Foreskin fibroblast (primary cell): ENCODE measurements at places on chromosomes 4 and X.

GRCh38 chrX:45769761-45770582 lies 569.3 kb upstream of the DIPK2B start:
- peak; percentile 86 for DNase-seq

DNA sequence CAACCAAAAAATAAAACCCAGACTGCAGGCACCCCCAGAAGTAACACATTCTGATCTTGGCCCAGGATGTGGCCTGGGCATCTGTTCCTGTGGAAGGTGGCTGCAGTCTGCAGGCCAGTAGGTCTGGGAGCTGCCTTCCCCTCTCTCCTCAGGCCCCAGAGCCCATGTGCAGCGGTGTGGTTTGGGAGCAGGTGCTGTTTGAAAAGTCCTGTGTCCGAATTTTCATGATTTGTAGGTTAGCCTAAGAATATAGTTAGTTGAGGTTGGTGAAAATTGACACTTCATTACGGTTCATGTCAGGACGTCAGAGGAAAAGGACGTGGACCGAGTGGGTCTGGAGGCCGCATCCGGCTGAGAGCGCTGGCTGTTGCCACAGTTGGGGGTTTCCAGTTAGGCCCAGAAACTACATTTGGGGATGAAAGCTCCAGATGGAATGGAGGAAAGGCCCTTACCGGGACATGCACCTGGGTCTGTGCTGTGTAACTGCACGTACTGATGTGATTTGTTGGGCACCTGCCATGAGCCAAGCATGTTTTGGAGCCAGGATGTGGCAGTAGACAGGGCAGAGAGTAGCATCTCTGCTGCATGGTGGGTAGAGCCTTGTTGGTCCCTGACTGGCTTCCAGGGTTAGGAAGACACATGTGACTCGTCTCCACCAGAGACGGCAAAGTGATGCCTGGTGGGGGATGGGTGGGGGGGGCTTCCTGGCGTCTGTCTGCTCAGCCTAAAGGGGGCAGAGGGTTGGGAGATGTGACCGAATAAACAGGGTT lies 21.7 kb upstream of the HGFAC start:
- no peak for DNase-seq

DNA sequence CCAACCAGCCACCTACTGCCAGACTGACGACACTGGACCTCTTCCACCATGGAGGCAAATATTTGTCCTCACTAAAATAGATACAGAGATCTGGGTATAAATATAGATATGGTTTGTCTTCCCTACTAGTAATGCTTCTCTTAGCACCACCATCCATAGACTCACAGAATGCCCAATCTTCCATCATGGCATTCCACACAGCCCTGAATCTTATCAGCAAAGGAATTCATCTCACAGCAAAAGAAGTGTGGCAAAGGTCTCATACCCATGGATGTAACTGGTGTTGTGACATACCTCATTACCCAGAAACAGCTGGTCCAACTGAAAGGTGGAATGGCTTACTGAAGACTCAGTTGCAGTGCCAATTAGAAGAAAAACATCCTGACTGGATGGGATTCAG lies 47.2 kb upstream of the HS6ST2 start:
- no peak for DNase-seq

DNA sequence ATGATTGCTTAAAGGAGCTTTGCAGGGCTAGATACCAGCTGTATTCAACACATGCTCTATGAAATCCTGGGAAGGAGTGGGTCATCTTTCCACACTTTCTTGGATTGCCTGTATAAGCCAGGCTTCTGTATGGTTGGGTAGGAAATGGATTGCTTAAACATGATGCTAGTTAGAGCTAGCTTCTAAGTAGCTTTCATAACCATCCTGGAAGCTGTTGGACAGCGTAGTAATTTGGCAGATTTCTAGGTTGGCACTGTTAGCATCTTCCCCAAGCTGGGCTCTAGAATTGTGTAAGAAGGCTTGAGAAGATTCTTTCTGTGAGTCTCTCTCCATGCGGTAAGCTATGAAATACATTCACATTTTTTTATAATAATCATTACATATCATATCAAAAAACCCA lies 127.3 kb downstream of the LINC00632 start:
- DNase-seq: no peak

DNA sequence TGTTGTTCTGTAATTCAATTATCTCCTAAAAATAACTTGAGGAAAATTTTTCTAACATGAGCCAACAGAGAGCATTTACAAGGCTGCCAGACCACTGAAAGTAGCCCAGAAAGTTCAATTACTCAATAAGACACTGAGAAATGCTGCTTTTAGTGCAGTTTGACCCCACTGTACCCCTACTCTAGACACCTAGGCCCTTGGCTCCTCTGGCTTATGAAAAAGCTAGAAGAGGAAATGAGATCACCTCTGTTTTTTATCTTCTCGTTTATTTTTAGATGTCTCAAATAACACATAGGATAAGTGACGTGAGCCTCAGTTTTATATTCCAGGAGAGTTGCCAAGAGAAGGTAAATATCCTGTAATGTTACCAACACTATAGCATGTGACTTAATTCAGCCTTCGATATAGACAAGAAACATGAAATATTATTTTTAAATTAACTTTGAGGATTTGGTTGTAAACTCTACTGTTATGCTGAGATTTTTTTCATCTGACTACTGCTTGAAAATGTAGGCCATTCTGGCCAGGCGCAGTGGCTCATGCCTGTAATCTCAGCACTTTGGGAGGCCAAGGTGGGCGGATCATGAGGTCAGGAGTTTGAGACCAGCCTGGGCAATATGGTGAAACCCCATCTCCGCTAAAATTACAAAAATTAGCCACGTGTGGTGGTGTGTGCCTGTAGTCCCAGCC lies 24.4 kb downstream of the TNIP3 start:
- DNase-seq: peak; percentile 35

DNA sequence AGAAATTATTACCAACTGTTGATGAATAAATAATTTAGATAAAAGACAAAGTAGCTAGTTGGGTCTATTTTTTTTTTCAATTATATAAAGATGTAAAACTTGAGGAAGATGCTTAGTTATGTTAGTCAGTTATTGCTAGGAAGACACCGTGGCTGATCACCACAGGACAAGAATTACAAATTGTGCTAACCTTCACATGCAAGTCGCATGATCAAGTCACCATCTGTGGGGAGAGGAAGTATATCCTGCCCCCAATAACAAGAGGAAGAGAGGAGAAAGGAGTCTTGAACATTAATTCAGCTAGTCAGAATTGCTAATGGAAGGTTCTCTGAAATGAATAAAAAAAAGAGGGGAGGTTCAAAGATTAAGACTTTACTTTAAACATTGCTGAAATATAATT lies 52.3 kb downstream of the CPEB2 start:
- no peak for DNase-seq

DNA sequence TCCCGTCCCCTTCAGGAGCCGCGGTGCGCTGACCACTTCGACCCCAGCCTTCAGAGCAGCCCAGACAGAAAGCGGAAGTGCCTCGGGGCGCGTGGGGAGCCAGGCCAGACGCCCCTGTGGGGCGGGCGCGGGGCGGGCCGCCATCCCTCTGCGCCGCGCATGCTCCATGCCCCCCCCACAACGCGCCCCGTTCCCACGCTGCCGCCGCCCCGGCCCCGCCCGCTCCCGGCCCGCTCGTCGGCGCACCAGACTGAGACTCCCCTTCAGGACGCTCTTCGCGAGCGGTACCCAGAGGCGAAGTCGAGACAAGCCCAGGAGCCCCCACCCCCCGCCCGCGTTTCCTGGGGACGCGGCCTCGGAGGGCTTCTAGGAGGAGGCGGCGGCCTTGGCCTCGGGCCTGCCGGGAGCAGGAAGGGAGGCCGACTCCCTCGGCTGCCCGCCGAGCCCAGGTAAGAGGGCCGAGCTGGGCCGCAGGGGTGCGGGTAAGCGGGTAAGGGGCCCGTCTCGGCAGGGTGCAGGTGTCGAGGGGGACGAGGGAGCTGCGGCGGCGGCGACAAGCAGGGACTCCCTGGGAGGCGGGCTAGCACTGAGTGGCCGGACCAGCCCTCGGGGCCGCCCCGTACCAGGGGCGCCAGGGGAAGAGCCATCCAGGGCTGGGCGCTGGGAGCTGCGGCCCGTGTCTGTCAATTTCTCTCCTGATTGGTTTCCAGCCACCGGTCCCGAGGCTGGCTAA lies at the start of gene ZFP92:
ZFP92 (plus strand) TSS at position 218 of the 733 bp plus-strand sequence. CDS start 6,851 bp downstream, outside the sequence.
- peak; percentile 17 for DNase-seq

GRCh38 chr4:181365671-181366070 lies 877.5 kb upstream of the TENM3 start:
- no peak for DNase-seq

GRCh38 chrX:68989865-68990606 lies 161.2 kb downstream of the EFNB1 start:
- peak; percentile 55 for DNase-seq
